ENCODE measurements at places on chromosomes 7 and 10.

- no peak for DNase-seq
Observed at GRCh38 chr10:27794157-27794556, 48.5 kb upstream of the MKX start.

DNA sequence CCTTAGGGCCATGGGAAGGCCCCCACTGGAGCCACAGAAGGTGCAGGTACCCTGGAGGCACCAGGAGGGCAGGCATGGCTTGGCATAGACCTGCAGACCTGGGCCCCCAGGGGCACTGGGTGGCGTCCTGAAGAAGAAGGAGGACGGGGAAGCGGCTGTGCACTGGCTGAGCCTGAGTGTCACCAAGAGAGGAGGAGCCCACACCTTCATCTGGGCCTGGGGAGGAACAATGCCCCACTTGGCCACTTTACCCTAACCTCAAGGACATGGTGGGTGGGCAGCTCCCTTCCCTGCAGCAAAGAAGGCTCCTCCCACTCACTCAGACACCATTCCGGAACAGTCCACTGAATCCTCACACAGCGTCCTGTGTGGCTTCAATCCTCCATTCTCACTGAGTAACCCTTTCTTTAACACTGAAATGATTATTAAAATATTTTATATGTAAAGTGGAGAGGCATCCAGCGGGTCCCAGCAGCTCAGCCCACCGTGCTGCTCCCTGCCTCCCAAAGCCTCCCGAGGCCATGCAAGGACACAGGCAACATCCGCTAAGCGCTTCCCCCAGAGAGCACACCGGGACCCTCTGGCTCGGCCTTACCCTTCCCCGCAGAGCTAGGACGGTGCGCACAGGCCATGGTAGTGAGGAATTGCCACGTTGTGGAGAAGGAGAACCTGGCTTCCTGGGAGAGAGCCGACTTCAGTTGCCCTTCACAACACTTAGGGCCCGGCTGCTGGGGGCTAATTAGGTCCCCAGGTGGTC is 516.7 kb upstream of the MGMT start:
- no peak for DNase-seq

DNA sequence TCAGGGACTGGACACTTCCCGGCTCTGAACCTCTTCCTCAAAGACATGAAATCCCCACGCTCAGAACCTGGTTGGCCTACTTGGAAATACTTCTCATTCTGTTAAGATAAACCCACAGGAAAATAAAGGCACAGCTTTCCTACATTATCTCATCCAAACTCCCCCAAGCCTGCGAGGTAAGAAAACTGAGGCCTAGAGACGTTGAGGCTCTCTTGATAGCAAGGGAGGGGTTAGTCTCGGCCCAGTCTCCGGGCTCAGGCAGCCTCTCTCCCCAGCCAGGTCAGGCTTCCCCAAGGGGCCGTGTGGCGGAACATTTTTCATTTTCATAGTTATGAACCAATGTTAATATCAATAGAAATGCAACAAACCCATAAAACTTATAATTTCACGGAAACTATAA is 4.6 kb upstream of the EIF3B start:
- no peak for DNase-seq

DNA sequence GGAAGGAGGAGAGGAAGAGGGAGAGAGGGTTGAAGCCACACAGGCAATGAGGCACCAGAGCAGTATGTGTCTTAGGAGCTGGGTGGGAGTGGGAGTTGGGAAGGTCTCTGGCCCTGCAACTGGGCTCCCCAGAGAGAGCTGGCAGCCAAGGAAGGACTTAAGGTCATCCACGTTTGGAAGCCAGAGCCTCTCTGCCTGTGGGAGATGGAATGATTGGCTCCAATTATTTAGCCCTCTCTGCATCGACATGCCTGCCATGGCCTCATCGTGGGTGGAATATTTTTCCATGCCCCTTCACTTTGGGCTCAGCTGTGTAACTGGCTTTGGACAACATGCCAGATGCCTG is 478.5 kb downstream of the RPS24 start:
- no peak for DNase-seq

DNA sequence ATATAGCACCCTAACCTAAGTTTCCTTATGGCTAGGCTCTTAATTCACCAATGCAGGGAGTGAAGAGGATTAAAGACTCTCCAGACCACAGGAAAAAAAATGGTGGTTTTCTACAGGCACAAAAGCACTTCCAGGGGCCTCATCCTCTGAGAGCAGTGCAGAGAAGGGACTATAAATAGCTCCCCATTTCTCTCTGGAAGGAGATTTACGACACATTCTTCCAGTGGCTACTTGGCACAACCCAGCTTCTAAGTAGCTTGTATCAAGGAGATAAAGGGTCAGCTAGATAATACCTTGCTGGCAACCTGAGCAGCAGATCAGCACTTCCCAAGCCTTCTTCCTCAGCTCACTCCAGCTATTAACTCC is 73.5 kb downstream of the CRPPA start:
- no peak for DNase-seq

- no peak for DNase-seq
Observed at GRCh38 chr7:121873289-121874194, 581 bp downstream of the PTPRZ1 start.

- DNase-seq, result no peak
Observed at GRCh38 chr7:17304926-17305325, 6.5 kb downstream of the AHR start.

DNA sequence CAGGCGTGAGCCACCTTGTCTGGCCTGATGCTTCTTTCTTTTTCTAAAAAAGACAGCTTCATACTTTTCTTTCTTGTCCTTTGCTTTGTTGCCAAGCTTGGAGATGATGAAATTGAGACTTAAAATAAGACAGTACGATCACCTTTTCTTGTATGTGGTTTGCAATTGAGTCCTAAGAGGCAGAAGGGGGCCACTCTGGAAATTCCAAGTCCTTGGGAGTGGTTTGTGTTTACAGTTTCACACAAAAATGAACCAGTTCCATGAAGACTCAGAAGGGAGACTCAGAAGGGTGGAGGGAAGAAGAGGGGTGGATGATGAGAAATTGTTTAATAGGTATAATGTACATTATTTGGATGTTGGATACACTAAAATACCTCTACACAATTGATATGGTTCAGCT is 70.7 kb upstream of the TNS3 start:
- DNase-seq, result no peak

Measured in HAP-1 (cell line).